ENCODE measurements at places on chromosomes 6 and 20.

GRCh38 chr6:118565311-118565960 lies 17.3 kb downstream of the PLN start:
- DNase-seq, result no peak

DNA sequence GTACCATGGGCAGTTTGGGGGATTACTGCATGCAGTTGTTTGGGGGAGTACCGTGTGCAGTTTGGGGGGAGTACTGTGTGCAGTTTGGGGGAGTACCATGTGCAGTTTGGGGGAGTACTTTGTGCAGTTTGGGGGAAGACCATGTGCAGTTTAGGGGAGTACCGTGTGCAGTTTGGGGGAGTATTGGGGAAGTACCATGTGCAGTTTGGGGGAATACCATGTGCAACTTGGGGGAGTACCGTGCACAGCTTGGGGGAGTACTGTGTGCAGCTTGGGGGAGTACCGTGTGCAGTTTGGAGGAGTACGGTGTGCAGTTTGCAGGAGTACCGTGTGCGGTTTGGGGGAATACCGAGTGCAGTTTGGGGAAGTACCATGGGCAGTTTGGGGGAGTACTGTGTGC lies 22.3 kb downstream of the CDH4 start:
- DNase-seq, result no peak

DNA sequence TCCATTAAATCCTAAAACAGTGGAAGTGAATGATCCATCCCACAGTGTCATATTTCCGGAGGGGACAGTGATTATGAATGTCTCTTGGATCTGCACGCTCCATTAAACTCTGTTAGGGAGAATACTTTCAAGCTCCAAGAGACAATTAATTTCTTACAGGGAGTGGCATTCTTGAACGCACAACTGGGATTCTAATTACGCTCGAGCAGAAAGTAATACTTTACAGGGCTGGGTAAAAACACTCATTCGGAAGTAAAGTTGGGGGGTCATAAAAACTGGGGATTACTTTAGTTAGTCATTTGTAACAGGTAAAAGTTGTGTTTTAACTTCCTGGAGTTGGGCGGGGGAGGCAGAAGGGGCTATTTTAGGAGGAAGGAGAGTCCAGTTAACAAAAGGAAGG lies 151.8 kb downstream of the ZFP64 start:
- no peak for DNase-seq

DNA sequence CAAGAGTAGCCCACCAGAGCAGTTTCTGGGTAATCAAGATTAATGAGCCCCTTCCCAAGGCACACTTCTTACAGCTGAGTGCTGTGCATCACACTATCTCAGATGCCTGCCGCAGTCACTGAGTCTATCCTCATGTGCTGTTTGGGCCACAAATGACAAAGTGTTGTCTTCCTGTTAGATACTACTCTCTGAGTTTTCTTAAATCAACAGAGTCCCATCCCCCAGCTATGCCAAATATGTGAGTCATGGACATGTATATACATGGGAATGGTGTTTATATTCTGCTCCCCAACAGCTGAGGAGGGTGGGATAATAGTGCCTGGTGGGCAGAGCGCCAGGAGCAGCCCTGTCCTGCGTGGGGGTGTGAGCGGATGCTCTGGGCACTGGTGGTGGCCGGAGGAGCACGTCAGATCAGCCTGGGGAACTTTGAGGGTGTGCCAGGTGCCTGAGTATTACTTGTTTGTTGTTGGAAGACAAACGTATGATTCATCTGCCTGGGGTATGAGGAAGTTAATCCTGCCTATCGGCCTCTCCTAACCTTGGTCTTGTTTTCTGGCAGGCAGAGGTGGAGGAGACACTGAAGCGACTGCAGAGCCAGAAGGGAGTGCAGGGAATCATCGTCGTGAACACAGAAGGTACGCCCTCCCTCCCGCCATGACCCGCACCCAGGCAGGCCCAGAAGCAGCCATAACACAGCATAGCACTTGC lies 9.6 kb downstream of the DYNLRB1 start:
- DNase-seq, result peak; percentile 78

GRCh38 chr6:51800603-51801002 lies 286.8 kb downstream of the PKHD1 start:
- no peak for DNase-seq

DNA sequence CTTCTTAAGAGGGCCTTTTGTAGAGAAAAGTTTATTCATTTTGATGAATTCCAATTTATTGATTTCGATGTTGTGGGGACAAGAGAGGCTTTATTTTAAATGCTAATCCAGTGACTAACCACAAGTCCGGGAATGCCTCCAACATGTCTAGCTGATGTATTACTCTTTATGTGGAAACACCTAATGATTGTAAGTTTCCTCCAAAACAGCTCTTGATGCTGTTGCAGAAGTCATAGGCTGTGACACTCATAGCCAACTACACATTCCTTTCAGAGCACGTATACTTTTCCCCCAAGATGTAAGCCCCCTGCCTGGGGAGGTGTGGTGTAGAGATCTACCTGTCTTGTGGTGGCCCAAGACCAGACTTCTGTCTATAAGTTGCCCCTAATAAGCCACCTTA lies 61.3 kb upstream of the RNF24 start:
- peak; percentile 84 for DNase-seq

DNA sequence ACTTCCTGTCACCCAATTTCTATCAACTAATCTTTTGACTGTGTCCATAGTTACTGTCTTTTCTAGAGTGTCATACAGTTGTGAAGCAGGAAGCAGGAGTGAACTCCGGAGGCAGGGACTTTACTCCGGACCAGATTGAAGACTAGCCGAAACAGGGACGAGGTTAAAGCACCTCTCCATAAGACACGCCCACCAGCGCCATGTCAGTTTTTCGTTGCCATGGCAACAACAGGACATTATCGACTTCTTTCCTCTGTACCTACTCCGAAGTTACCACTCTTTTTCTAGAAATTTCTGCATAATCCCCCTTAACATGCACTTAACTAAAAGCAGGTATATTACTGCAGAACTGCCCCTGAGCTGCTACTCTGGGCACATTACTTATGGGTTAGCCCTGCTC lies 25.2 kb downstream of the TRIM38 start:
- DNase-seq, result no peak

GRCh38 chr6:106072501-106073090 lies 13.5 kb upstream of the PRDM1 start:
- DNase-seq, result no peak

- DNase-seq, result no peak
These were observed 318.0 kb upstream of the PTCHD4 start for GRCh38 chr6:48429021-48429420.

DNA sequence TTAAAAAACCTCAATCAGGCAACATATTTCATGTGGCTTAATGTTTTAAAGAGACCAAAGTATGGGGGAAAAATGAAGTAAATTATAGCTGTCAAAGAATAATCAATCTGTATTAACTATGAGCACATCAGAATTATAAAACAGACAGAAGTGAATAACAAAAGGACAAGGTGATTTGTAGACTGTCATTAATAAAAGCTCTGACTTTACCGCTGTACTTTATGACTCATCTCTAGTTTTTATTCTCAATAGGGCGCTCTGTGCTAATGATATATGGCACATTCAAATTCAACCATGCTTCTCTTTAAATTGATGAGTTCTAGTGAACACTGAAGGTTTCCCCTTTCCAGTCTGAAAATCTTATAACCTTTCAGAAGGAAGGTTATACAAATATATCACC lies 72.0 kb downstream of the PREP start:
- DNase-seq, result no peak

DNA sequence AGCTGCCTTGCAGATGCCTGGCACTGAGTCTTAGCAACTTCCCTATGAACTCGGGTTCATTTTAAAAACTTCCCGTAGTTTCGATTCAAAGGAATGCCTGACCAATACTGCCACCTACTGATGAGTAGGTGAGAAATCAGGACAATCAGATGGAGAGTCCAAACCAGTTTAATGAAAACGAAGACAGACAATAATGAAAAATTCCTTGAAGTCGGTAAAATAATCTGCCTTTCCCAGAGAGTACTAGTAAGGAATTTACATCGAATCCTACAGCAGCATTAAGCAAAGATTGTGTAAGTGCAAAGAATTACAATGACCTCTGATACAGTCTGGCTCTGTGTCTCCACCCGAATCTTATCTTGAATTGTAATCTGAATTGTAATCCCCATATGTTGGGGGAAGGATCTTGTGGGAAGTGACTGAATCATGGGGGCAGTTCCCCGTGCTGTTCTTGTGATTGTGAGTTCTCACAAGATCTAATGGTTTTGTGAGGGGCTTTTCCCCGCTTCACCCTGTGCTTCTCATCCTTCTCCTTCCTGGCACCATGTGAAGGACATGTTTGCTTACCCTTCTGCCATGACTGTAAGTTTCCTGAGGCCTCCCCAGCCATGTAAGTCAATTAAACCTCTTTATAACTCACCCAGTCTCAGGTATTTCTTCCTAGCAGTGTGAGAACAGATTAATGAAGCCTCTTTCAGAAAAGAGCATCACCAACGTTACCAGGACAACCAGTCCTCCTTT lies 134.4 kb downstream of the ARHGAP18 start:
- peak; percentile 46 for DNase-seq

DNA sequence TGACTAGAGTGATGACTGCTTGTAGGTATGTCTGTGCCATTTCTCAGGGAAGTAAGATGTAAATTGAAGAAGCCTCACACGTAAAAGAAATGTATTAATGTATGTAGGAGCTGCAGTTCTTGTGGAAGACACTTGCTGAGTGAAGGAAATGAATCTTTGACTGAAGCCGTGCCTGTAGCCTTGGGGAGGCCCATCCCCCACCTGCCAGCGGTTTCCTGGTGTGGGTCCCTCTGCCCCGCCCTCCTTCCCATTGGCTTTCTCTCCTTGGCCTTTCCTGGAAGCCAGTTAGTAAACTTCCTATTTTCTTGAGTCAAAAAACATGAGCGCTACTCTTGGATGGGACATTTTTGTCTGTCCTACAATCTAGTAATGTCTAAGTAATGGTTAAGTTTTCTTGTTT lies 16.6 kb downstream of the IRF4 start:
- no peak for DNase-seq

GRCh38 chr6:44572346-44572745 lies 184.8 kb downstream of the CDC5L start:
- DNase-seq, result no peak

GRCh38 chr6:122082370-122082769 lies 317.1 kb upstream of the HSF2 start:
- no peak for DNase-seq

DNA sequence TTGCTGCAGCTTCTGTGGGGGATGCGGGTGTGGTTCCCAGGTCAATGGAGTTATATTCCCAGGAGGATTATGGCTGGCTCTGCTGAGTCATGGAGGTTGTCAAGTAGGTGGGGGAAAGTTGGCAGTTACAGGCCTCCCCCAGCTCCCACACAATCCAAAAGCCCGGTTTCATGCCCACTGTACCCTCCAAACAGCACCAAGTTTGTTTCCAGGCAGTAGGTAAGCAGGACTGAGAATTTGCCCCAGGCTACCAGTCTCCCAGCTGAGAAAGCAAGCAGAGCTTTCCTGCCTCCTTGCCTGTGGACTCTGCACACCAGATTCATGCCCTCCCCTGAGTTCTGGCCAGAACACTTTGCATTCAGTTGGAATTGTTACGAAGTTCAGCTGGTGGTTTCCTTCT lies 578.2 kb downstream of the MEI4 start:
- DNase-seq, result no peak

DNA sequence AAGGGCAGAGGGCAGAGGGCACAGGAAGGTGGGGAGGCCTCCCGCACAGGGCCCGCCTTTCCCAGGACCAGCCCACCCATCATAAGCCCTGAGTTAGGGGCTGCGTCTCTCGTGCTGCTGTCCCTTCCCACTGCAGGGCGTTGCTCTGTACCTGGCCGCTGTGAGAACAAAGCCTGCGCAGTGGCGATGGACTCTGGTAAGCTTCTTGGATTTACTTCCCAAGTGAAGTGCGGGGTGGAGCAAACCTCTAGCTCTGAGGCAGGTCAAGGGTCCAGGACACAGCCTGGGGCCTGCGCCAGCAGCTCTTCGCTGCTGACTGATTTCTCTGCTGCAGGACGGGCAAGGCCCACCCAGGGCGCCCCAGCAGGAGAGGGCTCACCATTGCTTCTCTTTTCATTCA lies 23.9 kb downstream of the INSM1 start:
- no peak for DNase-seq

GRCh38 chr20:36917240-36917639 lies 34.3 kb downstream of the SAMHD1 start:
- DNase-seq, result no peak

DNA sequence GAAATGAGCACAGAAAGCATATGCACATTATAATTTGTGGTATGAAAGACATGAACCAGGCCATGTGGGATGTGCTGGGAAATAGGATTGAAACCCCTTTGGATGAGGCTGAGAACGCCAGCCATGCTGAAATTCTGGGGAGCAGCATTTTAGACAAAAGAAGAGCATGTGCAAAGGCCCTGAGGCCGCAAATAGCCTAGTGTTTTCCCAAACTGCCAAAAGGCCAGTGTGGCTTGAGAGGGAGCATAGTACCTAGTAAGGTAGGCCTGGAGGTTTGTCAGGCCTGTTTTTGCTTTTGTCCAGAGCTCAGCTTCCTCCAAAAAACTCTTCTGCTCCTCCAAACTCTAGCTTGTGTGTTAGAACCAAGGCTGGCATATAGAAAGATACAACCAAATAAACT lies 57.4 kb upstream of the NOP56 start:
- no peak for DNase-seq

GRCh38 chr6:164014346-164015087 lies 600.0 kb downstream of the QKI start:
- DNase-seq, result no peak

DNA sequence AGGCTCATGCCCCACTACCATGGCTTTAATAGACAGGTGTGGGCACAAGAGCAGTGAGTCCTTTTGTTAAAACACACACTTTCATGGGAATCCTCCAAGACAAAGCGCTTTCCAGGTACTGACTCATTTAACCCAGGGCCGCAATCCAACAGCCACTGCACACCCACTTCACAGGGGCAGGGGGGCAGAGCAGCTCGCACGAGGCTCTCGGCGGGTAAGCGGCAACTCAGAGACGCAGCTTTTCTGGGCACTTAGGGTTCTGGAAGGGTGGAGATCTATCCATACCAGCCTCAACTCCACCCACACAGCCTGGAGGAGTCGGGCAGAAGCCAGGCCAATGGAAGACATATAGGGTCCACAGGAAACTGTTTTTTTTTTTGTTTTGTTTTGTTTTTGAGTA lies 28.6 kb downstream of the PSMG4 start:
- no peak for DNase-seq

- DNase-seq, result no peak
These were observed 126.8 kb downstream of the IPCEF1 start for GRCh38 chr6:154229786-154230185.

Measured in fibroblast of skin of left quadriceps (primary cell).